NCI-H460 (cell line): ENCODE measurements at places on chromosomes 5 and 9. TPM values are rescaled to one million over a fixed set of nuclear protein-coding genes. Genes with fewer than 3 reads are reported as not detected.
A peak's percentile ranks its signal among the peaks of the same experiment; 100 is the strongest.

GRCh38 chr5:35198075-35198474 lies 32.2 kb downstream of the PRLR start:
- no peak for DNase-seq

DNA sequence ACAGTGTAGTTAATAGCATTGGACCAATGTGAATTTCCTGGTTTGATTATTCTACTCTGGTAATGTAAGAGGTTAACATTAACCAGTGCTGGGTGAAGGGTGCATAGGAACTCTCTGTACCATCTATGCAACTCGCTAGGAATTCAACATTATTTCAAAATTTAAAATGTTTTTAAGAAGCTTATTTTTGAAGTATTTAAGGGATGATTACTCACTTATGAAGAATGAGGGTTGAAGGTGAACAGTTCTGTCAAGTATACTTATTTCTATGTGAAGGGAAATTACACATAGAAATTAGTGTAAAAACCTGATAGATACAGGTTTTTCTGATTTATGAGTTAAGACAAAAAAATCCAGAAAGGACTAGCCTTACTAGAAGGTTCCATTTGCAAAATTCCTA lies 165.8 kb downstream of the INSYN2B start:
- DNase-seq, result no peak

The OSMR gene
- 79.4 and 82.8 TPM in 2 replicates for total RNA-seq

DNA sequence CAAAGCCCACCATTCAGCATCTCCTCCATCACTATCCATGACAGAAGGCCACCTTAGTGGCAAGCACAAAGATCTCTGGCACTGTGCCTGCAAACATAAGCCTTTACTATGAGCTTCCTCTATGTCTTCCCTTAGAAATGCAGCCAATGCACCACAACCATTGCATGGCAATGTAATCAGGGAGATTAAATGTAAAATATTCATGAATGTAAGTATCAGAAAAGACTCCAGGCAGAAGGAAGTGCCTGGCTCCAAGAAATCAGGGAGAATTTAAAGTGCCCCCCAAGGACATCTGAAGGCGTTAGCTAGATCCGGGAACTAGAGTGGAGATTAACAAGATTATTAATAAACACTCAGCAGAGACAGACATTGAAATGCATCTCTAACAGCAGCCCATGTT lies 32.5 kb upstream of the MYORG start:
- DNase-seq, result no peak

DNA sequence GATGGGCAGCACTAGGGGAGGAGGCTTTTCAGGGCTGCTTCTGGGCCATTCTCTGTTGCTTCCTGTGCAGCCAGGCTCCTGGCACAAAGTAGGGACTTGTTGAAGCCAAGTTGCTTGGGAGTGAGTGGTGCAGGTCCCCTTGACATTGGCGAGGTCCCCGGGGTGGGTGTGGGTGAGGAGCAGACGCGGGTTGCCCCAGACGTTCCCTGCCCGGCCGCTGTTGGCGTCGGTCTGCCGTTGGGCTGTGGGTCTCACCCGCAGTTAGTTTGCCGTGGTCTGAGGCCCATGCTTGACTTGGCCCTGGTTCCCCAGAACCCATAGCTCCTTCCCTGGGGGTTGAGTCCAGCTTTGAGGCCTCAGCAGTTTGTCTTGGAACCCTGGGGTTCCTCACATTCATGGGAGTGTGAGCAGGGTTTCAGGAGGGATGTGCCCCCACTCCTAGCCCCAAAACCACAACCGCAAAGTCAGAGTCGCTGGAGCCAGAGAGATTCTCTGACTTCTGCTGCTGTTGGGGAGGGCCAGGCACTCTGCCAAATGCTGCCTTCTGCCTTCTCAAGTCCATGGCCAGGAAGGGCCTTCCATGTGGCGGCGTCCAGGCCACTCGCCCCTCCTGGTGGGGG lies 77.5 kb downstream of the RXRA start:
- DNase-seq, result no peak

- DNase-seq, result peak; percentile 4
Measured at GRCh38 chr9:16598316-16598715, 272.2 kb downstream of the BNC2 start.

- DNase-seq, result no peak
Measured at GRCh38 chr9:5518171-5518936, 8.0 kb downstream of the PDCD1LG2 start.

The SOWAHA gene
- not detected in 2 replicates for total RNA-seq

DNA sequence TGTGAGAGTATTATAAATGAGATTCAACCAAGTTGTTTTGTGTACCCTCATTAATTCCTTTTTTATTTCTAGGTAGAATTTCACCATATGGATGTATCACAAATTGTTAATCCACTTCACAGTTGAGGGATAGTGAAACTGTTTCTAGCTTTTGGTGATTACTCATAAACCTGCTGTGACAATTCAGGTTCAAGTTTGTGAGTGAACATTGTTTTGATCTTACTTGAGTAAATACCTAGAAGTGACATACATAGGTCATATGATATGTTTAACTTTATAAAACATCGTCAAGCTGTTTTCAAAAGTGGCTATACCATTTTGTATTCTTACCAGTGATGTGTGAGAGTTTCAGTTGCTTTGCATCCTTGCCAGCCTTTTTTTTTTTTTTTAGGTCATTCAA lies 112.9 kb downstream of the CAMK4 start:
- no peak for DNase-seq

- no peak for DNase-seq
Measured at GRCh38 chr5:163190784-163191183, 246.6 kb upstream of the CCNG1 start.

DNA sequence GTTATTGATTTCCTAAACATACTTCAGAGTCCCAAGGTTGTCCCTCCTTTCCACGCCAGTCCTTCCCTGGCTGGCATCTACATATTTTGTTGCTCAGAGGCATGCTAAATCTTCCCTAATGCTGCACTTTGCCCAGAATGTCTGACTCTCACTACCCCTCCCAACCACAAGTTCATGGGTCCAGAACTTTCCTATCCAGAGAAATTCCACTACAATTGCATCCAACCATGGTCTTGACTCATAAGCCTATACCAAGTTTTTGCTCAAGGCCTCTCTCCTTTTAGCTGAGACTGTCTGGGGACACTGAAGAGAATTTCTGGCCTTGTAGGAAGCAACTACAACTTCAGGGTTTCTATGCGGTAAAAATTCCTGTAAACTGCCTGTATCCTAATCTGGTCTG lies 206.3 kb downstream of the BNC2 start:
- no peak for DNase-seq

DNA sequence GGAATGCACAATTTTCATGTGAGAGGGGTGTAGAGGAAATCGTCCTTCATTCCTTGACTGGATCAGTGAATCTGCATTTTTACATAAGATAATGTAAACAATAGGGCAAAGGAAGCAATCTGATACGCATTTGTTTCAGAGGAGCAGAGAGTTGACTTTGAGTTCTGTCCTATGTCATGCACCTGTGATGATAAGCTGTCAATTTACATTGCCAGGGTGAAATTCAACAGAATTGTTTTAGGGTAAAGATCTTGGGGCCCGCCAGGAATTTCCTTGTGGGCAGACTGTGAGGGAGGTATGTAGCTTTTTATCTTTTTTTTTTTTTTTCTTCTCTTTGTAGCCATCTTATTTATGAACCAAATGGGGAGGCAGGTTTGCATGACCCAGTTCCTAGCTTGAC lies 58.3 kb upstream of the LARP1 start:
- no peak for DNase-seq

- no peak for DNase-seq
Measured at GRCh38 chr5:3546028-3546427, 49.6 kb upstream of the IRX1 start.

The FGD3 gene
- total RNA-seq, result 0.87 and 1.1 TPM in 2 replicates

GRCh38 chr9:35464141-35465025 lies 25.5 kb upstream of the RUSC2 start:
- no peak for DNase-seq

The UBAP2 gene
- total RNA-seq, result 12.7 and 13.6 TPM in 2 replicates

- no peak for DNase-seq
Measured at GRCh38 chr9:107732781-107733522, 243.4 kb upstream of the KLF4 start.

DNA sequence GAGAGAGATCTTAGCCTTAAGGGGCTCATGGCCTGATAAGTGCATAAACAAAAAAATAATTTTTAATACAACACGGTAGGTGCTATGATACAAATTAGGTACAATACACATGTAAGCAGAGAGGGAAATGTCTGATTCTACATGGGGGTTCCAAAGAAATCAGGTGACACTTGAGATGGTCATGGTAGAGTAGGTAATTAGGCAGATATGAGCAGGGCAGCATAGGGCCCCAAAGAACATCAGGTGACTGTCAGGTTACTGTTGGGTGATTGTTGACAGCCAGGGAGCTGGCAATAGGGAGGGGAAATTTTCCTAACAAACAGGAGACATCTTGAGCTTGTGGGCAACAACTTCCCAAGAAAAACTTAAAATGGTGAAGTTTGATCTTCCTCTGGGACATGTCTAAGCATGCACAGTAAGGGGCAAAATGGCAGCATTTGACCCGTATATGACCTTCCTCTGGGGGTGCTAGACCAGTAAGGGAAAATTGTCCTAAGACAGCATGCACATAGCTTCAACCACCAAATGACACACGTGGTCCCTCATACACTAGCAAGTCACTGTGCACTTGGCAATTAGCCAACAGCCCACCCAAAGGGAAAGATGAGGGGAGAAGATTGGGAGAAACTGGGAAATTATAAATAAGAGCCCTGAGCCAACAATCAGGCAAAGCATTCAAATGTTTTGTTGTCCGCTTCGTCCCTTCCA lies 37.3 kb upstream of the TENT4A start:
- DNase-seq, result no peak

- DNase-seq, result no peak
Measured at GRCh38 chr5:108524564-108524963, 142.7 kb upstream of the FBXL17 start.

- no peak for DNase-seq
Measured at GRCh38 chr5:167710444-167711073, 580.9 kb upstream of the WWC1 start.

DNA sequence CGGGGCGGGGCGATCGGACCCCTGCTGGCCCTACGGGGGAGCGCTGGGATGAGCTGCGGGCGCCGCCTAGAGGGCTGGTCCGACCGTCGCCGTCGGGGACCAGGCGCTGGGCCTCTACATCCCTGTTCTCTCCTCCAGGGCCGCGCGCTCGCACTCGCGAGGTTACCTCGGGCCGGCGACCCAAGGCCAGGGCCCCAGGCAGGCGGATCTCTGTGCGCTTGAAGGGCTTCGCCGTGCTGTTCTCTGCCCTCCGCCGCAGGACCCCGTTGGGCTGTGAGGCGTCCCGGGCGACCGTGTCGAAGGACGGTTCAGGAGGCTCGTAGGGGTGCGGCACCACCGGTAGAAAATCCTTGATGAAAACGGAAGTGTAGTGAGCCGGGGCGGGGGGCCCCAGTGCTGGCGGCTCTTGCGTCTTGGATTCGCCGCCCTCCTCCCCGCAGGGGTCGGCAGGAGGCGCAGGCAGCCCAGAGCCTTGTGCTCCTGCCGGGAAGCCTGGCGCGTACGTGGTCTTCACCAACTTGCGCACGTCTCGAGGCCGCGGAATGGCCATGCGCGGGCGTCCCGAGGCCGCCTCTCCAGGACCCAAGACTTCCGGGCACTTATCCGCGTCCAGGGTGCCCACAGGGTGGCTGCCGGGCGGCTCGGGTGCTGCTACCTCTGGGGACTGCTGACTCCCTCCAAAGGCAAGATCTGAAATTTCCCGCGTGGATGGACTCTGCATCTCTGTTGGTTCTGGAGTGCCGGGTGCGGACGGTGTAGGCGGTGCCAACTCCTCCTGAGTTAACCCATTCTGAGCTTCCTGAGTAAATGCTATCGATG lies 2.0 kb downstream of the PROB1 start:
- DNase-seq, result peak; percentile 29

DNA sequence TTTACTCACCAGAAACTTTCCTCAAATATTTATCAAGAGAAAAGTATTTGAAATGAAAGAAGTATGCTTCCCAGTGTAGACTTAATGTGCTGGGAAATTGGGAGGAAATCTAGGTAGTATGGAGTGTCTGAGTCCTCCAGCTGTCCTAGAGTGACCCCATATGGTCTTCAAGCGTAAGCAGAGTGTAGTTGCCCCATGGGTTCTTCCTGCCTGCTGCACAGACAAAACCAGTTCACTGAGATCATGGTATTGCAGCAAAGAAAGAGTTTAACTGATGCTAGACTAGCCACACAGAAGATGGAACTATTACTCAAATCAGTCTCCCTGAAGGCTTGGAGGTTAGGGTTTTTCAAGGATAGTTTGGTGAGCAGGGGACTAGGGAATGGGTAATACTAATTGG lies 114.9 kb upstream of the PRLR start:
- no peak for DNase-seq

The PHF24 gene
- not detected in 2 replicates for total RNA-seq

- no peak for DNase-seq
Measured at GRCh38 chr5:53173083-53173482, 63.5 kb upstream of the MOCS2 start.

The SCGB3A2 gene
- total RNA-seq, result not detected in 2 replicates

DNA sequence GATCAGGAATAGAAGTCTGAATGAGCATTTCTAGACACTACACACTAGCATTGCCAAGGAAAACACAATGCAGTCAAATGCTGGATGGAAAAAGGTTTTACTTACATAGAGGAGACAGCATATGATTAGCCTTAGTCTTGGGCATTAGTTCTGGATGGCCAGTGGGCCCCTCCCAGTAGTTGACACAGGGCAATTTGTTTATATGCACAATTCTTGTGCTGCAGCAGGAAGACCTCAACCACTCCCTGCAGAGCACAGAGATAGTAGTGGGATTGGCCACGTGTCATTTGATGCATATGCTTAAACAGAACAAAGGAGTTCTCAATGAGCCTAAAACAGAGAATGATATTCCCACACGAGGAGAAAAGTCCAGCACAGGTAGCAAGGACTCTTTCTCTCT lies 1496.2 kb upstream of the CDH6 start:
- no peak for DNase-seq

- DNase-seq, result no peak
Measured at GRCh38 chr5:66639037-66639436, 42.8 kb downstream of the MAST4 start.

- no peak for DNase-seq
Measured at GRCh38 chr9:133533857-133534256, 647 bp upstream of the ADAMTSL2 start.

DNA sequence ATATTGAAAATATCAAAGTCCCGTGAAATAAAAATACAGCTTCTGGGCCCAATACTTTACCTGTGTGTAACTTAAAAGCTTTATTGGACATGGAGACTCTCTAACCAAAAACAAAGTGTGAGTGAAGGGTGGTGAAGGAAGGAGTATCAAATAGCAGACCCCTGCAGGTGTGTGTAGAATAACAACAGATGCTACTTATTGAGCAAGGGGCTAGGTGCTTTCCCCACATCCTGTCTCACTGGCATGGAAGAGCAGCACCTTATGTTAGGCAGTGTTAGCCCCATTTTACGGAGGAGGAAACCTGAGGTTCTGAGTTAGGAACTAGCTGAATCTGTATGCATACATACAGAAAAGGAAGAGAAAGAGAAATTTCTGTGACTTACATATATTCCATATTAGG lies 21.8 kb downstream of the SLIT3 start:
- no peak for DNase-seq

The AKNA gene
- total RNA-seq, result 36.2 and 40.8 TPM in 2 replicates

- no peak for DNase-seq
Measured at GRCh38 chr5:151670083-151670686, 16.5 kb downstream of the SPARC start.
